ENCODE measurements at places on chromosomes 4 and X.

DNA sequence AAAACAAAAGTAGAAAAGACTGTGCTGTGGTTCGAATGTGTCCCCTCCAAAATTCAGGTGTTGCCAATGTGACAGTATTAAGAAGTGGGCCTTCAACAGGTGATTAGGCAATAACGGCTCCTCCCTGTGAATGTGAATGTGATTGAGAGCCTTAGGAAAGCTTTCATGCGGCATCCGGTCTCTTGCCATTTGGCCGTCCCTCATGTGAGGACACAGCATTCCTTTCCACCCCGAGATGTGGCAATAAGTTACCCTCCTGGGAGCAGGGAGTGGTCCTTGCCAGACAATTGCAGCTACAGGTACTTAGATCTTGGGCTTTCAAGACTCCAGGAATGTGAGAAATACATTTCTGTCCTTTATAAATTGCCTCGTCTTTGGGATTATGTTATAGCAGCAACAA is 129.3 kb downstream of the CPEB2 start:
- DNase-seq, result no peak

- peak; percentile 62 for DNase-seq
Observed at GRCh38 chr4:24024157-24024556, 134.3 kb upstream of the PPARGC1A start.

DNA sequence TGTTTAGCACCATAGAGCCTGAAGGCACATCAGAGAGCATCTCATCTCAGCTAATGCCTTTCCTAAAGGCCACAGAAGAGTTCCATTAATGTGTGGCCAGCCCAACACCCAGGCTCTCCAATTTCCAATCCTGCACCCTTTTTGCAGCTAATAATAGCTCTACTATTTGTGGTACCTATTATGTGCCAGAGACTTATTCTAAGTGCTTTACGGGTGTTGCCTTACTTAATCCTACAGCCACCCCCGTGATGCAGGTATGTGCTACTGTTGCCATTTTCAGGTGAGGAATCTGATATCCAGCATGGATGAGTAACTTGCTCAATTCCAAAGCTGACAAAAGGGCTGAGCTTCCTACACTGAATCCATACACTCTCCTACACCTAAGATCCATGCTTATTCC is 217.6 kb upstream of the GALNT7 start:
- DNase-seq, result no peak

DNA sequence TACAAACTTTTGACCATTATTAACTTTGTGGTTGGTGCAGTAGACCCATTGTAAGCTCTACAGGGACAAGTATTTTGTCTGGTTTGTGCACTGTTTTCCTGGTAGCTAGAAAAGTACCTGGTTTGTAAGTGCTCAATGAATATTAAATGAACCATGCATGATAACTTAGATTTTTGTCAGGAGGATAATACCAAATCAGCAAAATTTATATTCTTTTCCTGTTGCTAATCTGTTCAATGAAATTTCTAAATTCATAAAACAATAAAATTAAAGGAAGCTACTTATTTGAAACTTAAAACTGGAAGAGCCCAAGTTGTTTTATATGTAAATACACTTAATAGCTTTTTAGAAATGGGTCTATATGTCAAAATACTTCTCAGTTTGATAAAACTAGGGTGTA is 17.6 kb downstream of the HSPA4L start:
- no peak for DNase-seq

GRCh38 chr4:125254106-125254505 is 60.6 kb upstream of the FAT4 start:
- DNase-seq, result peak; percentile 9

GRCh38 chr4:177264788-177265422 is 44.8 kb upstream of the NEIL3 start:
- no peak for DNase-seq

GRCh38 chr4:79247695-79248394 is 78.0 kb downstream of the NAA11 start:
- DNase-seq, result no peak

- no peak for DNase-seq
Observed at GRCh38 chrX:112704187-112704586, 24.4 kb upstream of the LHFPL1 start.

Data from AG20443 (cell line).